Stimulated activated CD8-positive, alpha-beta memory T cell treated with anti-CD3 and anti-CD28 coated beads, Interleukin-15, amount 100 ng/mL, for 4 hours (primary cell): ENCODE measurements at places on chromosomes 2 and 18.

DNA sequence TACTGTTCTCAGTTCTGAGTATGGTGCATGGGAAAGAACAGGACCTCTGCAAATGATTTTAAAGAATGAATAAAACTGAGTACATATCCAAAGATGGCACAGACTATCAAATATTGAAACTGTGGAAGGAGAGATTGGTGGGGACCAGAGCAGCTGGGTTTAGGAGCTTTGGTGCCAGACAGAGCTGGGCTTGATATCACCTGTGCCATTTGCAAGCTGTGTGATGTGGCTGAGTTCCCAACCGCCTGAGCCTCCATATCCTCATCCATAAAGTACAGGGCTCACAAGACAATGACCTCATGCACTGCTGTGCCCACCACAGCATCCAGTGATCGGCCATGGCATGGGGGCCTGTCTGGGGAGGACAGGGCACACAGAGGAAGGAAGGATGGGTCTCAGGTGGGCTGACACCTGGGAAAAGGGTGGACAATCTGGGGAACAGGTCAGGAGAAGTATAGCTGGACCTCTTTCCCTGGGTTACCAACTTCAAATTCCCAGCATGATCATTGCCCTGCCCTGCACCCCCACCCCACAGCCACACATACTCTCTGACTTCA lies 83.9 kb upstream of the RAB6C start:
- no peak for DNase-seq

DNA sequence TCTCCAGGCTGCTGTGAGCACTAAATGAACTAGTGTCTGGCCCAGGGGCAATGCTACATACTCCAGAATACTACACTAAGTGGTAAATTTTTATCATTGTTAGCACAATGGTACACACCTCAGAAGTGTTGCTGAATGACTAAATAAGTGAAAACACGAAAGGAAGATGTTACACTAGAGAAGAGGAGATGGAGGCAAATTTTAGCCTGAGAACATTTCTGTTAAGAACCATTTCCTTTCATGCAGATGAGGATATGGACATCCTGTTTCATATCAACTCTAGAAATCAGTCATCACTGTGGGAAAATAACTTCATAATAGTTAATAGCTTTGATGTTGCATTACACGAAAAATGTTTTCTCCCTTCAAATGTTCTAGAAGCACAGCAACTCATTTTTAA lies 117.6 kb upstream of the STK17B start:
- no peak for DNase-seq

- no peak for DNase-seq
Observed at GRCh38 chr2:173719471-173719870, 245.7 kb downstream of the SP3 start.

DNA sequence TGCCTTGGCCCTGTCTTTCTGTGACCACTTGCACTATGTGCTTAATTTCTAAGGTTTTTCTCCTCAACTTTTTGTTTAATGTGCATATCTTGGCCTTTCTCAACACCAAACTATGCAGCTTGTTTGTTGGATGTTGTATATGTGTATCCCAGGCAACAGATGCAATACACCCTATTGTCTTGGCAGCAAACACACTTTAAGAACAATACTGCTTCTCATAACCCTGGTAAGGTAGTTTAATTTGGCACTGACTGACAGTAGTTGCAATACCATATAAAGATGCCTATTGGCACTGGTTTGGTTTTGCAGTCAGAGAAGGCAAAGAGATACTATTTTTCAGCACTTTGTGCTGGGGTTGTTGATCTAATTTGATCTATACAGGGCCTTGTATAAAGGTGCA lies 360.7 kb upstream of the CWC22 start:
- no peak for DNase-seq

GRCh38 chr18:62371436-62371835 lies 46.3 kb downstream of the TNFRSF11A start:
- no peak for DNase-seq

GRCh38 chr2:23359631-23360567 lies 25.1 kb upstream of the KLHL29 start:
- DNase-seq = no peak

DNA sequence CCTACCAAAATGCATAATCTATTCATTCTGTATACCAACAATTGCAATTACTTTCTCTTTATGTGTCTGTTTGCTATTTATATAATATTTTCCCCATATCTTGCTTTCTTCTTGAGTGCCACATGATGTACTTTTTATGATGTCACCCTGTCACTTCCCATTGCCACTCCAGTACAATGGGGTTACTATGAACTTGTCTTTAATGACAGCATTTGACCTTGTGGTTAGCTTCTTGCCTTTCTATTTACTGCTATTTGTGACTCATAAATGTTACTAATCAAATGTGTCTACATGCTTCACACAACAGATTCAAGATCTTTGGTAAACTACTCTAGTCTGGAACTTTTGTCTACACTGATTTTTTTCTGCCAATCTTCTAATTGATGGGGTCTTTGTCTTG lies 486.3 kb downstream of the NR4A2 start:
- DNase-seq = no peak

DNA sequence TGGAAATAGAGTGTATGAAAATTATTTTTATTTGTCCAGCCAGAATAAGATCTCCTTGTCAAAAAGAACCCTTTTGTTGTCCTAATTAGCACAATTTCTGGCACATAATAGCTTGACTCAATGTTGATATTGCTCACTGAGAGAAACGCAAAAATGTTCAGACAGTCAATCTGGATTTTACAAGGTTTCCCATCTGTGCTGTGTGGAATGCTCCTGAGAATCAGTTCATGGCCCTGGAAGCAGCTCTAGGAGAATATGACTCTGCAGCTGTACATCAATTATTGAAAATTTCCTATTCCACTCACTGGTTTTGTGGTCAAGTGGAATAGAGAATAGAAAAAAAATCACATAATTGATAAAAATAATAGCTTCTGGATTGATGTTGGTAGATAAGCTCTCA lies 1582.9 kb upstream of the NXPH2 start:
- DNase-seq = no peak

DNA sequence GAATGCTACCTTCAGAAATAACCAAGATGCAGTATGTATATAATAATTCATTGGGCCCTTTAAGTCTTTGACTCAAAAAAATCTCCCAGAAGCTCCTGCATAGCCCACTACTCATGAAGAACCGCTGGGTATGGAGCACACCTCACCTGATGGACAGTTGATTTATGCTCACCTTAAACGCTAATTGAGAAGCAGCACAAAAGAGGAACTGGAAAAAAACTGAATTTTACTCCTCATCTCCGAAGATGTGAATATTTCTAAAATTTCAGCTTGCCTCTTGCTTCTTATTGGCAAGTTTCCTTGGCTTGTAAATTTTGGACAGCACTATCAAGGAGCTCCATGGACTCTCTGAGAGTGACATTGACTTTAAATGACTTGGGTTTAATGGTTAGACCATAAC lies 5.5 kb downstream of the CYP1B1 start:
- DNase-seq = no peak

DNA sequence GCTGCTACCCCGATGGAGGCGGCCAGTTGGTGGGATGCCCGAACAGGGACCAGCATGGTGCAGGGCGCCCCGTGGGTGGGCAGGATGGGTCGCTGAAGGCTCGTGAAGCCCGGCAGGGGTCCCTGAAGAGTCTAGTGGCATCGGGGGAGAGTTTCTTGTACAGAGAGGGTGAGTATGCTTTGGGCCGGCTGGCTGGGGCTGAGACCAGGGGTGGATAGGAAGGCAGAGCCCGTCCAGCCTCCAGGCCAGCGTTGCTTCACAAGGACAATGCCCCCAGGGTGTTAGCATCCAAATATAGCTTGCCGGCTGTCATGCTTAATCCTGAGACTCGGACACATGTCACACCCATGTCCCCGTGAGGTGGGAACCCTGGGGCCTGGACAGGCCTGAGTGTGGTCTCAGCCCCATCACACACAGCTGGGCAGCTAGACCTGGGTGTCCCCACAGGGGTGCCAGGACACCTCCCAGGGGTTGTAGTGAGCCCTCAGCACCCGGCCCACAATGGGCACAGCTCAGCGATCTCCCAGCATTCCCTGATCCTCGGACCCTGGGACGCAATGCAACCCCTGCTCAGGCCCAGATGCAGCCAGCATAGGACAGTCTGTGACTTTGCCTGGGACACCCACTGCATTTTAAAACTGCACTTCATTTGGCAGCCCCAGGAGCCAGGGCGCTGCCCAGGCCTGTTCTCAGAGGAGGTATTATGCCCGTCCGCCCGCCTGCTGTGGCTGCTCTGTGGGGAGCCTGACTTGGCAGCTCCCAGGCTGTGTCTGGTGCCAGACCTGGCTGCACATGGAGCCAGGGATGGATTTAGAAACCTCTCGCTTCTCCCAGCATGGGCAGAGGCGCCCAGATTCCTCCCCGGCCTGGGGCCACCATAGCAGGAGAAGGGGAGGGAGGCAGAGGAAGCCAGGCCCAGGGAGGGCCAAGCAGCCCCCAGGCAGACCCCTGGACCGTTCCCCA lies 36.4 kb downstream of the RAMP1 start:
- DNase-seq = no peak

- DNase-seq = no peak
Observed at GRCh38 chr18:59839246-59839645, 60.5 kb upstream of the PMAIP1 start.

GRCh38 chr18:8186413-8186812 lies 422.8 kb upstream of the RAB12 start:
- no peak for DNase-seq

- DNase-seq = no peak
Observed at GRCh38 chr18:2636126-2636631, 19.3 kb upstream of the SMCHD1 start.

GRCh38 chr2:119749477-119750012 lies 10.2 kb upstream of the PTPN4 start:
- no peak for DNase-seq

- DNase-seq = peak; percentile 19
Observed at GRCh38 chr2:176096986-176097819, 2.4 kb upstream of the HOXD12 start.

DNA sequence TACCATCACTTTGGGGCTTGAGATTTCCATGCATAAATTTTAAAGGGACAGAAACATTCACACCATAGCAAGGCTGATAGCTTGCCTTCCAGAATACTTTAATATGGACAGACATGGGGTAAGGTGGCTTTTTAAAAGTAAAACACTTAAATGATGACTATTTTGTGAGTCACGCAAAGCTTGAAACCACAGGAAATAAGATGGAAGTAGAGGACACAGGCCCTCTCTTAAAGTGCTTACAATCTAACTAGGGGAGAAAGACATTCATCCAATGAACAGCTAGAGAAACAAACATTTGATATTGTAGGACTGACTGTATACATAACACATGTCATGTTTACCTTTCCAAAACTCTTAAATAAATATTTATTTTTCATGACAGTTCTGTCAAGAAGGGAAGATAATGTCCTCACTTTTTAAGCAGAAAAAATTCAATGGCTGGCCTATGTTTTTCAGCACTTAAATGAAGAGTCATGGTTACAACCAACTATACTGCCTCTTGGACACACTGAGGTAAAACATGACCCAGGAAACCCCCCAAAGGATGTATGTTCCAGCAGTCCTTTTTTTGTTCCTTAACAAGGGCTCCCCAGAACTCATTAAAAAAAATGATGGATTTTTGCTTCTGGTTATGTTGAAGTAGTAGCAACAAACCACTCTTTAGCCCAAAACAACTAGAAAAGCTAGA lies 120.0 kb upstream of the RBMS1 start:
- no peak for DNase-seq

DNA sequence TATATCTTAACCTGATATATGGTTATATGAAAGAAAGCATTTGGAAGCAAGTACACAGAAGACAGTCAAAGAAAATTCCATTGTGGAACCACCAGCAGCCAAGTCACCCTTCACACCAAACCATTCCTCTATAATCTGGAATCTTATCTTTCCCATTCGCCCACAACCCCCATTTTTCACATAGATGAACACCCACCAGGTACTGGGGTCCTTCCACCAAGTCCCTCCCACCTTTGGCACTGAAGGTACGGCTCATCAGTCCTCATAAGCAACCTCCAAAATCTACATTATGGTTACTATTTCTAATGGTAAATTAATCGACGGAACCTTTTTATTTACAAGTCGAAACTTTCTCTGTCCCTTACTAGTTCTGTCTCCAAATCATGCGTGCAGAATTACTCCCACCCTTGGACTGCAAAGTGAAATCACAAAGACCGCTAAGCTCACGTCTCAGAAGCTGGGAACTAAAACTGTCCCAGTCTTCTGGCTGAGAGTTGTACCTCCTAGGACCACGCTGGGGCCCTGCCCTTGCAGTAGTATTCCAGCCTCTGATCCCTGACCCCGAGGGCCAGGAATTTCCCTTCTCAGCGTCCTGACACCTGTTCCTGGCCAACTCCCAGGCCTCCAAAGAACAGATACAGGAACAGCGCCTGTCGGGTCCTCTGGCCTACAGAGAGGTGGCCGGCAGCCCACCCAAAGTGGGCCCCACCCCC lies 702 bp downstream of the OLA1 start:
- no peak for DNase-seq

DNA sequence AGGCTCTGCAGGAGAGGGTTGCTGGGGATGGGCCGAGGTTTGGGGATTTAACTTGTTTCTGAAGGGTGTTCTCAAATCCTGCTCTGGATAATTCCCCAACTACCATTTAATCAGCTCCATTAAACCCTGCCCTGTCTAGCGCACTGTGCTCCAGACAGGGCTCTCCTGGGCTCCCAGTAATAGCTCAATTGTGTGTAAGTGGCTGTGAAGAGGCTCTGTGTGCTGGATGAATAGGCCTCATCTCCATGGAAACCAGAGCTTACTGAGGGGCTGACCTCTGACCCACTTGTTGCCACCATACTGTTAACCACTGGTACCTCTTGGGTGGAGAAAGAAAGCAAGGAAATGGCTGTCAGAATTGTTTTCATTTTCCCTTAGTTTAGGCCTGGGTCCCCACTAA lies 92.9 kb downstream of the TGOLN2 start:
- DNase-seq = no peak

- peak; percentile 73 for DNase-seq
Observed at GRCh38 chr2:144183727-144184126, 336.2 kb downstream of the ZEB2 start.

GRCh38 chr2:162661618-162662017 lies 176.9 kb downstream of the KCNH7 start:
- DNase-seq = no peak

- no peak for DNase-seq
Observed at GRCh38 chr18:55041366-55041765, 82.1 kb upstream of the CCDC68 start.
